Metanephros (tissue), 2 donors: ENCODE measurements at places on chromosomes 1 and 21. TPM values are rescaled to one million over a fixed set of nuclear protein-coding genes. Genes with fewer than 3 reads are reported as not detected.

The THEM4 gene
- total RNA-seq, result 18.5 TPM

The NHLH2 gene
- not detected for total RNA-seq

The TSACC gene
- not detected for total RNA-seq

The TAL1 gene
- 17.2 TPM for total RNA-seq

The TAS1R3 gene
- total RNA-seq, result 1.1 TPM

The ATP1A4 gene
- total RNA-seq, result 0.76 TPM
